T-helper 1 cell (primary cell): ENCODE measurements at places on chromosomes 2 and 18.

GRCh38 chr2:96912346-96913116 is 42.7 kb upstream of the SEMA4C start:
- no peak for DNase-seq

- no peak for DNase-seq
Measured at GRCh38 chr18:41870191-41870590, 84.8 kb upstream of the PIK3C3 start.

- no peak for DNase-seq
Measured at GRCh38 chr18:48055351-48055750, 124.9 kb upstream of the SMAD2 start.

DNA sequence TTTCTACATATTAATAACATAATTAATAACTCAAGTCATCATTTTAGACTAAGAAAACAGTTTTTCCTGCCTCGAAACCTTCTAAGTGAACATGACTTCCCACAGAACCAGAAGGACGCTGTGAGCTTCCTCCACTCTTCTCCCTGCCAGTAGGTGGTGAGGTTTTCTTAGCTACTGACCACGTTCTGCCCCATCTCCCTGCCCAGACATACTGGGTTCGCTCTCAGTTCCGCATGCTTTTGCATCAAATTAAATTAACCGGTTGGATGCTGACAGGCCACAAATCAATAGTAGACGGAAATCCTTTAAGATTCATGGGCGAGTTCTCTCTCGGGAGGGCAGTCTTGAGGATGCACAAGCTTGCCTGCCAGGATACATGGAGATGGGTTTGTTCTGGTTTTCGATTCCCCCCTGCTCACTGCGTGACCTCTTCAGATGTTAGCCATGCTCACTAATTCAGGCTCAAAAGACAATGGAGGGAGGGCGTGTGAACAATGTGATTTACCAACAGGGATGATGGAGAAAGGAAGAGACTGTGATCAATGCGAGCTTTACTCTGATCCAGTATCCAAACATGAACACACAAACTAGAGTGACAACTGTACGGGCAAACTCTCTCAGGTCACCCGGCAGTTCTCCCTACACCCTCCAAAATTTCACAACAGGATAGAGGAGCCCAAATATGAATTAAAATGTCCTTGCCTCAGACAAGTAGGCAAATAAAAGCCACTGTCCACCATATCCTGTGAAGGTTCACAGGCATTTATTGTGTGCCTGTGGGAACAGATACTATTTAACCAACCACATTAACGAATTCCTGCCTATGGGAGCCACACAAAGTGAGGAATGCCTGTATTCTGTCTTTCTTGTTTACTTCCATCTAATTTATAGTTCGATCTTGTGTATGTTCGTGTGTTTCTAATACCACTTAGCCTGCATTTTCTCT is 375.7 kb downstream of the EIPR1 start:
- DNase-seq: no peak

DNA sequence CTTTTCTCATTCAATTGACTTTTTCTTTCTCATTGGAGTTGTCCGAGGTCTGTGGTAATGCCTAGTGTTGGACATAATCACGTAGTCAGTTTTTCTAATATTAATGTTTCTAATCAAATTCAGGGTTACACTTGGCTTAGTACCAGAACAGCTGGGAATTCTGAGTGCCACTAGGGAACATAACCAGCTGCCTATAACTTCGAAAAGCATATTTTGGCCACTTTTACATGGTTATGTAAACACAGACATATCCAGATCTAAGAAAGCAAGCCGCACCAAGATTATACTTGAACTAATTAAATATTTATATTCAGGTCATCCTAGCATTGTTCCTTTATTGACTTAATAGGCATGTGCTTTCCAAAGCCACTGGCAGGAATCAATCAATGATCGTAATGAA is 91.1 kb upstream of the ARHGAP28 start:
- DNase-seq: no peak

DNA sequence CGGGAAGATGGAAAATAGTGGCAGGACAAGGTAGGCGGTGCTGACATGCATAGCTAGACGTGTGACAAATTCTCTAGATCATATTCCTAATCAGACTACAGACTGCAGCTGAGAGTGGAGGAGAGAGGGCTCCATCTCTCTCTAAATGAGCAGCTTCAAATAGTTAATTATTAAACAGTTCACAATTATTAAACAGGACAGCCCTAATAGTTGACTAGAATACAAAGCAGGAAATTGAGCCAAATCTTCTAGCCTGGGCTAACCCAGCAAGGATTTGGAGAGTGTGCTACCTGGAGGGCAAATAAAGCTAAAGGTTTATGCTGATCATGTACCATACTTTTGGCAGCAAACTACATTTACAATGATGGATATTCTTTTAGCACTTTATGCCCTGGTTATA is 54.4 kb upstream of the CWC22 start:
- DNase-seq: no peak
